Uterus (tissue), 4 donors: ENCODE measurements at places on chromosomes 1 and 21. TPM values are rescaled to one million over a fixed set of nuclear protein-coding genes. Genes with fewer than 3 reads are reported as not detected.
A peak's percentile ranks its signal among the peaks of the same experiment; 100 is the strongest.

- DNase-seq: no peak
Observed at GRCh38 chr1:69982992-69983391, 222.4 kb downstream of the LRRC40 start.

GRCh38 chr1:107590900-107591622 lies 373.9 kb downstream of the VAV3 start:
- no peak for DNase-seq

GRCh38 chr21:15755125-15755524 lies 25.3 kb downstream of the USP25 start:
- no peak for DNase-seq

GRCh38 chr1:162922201-162922600 lies 61.2 kb upstream of the CCDC190 start:
- DNase-seq: no peak

- DNase-seq: no peak
Observed at GRCh38 chr1:31193729-31194128, 46.0 kb downstream of the NKAIN1 start.

GRCh38 chr21:21955204-21955603 lies 957.0 kb downstream of the NCAM2 start:
- no peak for DNase-seq

DNA sequence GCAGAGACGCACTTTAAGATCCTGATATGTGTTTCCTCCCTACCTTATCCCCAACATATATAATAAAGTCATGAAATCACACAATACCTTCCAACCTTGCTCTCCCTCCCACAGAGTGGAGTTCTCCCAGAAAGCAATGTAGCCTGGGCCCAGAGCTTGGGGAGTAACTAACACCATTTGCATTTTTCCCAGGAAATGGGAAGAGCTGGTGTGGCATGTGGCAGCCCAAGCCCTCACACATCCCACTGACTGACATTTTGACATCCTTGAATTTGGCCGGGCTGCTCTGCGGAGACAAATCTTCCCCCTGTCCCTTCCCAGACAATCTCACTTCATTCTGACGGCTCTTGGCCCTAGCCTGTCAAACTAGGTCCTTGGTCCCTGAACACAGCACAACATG lies 37.0 kb upstream of the ATP2B4 start:
- no peak for DNase-seq

- no peak for DNase-seq
Observed at GRCh38 chr1:164058198-164058597, 500.8 kb upstream of the PBX1 start.

Gene LRRC8C
- 23.8 TPM for total RNA-seq

DNA sequence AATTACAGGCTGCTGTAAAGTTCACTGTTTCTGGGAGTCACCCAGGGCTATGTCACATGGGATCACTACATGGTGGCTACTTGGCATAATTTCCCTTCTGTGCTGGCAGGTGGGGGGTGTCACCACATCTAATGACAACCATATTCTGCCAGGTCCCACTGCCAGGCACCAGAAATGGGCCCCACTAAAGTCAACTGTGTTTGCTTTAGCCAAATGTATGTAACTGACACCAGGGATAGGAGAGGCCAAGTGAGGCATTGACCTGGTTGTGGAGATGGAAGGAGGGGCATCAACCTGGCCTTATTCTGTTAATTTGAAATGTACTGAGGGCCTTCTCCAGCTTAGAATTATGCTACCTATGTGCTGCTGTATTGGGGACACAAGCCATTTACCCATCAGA lies 370.6 kb upstream of the PROX1 start:
- no peak for DNase-seq

DNA sequence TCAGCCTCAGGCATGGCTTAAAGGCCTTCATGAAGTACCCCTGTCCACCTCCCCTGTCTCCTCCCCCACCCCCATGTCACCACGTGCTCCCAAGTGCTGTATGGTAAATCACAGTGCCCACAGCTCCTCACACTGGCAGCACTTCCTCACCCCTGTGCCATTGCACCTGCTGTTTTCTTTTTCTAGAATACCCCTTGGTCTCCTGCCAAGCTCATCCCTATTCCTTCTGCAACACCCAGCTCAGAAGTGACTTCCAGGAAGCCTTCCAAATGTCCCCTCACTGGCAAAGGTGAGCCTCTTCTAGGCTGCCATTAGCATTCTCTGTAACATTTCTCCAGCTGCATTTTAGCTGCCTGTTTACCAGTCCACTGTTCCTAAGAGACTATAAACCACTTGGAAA lies 9.4 kb downstream of the AKNAD1 start:
- DNase-seq: no peak

- DNase-seq: no peak
Observed at GRCh38 chr1:85452948-85453347, 12.0 kb downstream of the DDAH1 start.

DNA sequence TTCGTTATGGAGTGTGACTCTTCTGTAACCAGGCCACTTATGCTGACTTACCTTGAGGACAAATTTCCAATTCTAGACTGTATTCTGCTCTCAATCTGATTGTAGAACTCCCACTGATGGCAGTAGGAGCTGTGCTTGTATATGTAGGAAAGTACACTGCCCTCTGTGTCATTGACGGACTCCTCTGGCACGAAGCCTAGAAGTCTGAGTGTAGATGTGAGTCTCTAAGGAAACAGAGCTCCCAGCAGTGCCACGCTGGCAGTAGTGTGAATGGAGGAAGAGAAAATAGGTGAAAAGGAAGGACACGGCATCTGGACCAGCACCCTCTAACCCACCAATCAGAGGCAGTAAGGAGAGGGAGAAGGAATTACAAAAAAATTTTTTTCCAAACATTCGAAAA lies 130.4 kb upstream of the ADGRL2 start:
- peak; percentile 42 for DNase-seq

- DNase-seq: no peak
Observed at GRCh38 chr1:219542828-219543518, 69.9 kb downstream of the ZC3H11B start.

- peak; percentile 97 for DNase-seq
Observed at GRCh38 chr1:114581335-114582287, at the start of gene BCAS2. TSS of gene BCAS2 (minus strand) at chr1:114581615. CDS start at chr1:114581591, 24 bp downstream.

DNA sequence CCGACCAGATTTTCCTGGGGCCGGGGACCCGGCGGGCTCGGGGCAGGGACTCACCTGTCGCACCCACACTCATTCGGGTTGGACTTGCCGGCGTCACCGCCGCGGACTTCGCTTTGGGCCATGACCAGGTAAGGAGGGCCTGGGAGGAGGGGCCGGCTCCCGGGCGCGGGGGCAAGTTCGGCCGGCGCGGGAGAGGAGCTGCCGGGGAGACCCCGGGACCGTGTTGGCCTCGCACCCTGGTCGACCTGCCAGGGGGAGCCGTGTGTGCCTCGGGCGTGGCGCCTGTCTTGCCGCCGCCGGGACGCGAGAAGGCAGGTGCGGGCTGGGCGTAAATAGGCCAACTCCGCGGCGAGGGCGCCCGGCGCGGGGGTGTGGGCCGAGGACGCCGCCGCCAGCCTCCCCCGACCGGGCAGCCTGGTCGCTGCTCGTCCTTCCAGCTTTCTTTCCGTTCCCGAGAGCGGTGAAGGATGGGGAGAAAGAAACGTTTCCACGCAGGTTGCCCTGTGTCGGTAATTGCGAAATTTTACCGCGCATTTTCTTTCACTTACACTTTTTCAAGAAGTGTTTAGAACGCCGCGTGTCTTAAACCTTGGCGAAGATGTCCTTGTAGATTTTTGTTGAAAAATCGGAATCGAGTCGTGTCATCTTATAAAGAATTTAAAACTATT lies 558 bp downstream of the USP1 start:
- no peak for DNase-seq

Gene SPRR2F
- total RNA-seq: not detected

DNA sequence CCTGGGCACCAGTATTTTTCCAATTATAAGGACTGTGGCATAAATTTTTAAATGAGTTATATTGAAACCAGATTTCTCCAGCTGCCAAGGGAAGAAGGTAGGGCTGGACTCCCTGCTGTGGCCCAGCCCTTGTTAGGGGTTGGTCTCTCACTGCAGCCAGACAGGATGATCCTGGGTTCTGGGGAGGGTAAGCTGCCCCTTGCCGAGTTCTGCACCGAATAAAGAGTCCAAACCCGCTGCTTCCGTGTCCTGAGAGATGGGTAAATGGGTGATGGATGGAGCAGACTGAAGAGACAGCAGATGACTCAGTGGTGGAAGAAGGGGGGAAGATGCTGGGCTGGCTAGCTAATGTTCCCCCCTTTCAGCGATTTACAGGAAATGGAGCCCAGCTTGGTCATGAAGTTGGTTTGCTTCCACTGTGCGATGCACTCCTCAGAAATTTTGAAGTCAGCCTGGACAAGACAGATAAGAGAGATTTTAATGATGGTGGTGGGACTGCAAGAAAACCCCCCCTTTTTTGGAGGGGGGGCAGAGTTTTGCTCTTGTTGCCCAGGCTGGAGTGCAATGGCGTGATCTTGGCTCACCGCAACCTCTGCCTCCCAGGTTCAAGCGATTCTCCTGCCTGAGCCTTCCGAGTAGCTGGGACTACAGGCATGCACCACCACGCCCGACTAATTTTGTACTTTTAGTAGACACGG lies 41.4 kb downstream of the YARS1 start:
- DNase-seq: no peak

DNA sequence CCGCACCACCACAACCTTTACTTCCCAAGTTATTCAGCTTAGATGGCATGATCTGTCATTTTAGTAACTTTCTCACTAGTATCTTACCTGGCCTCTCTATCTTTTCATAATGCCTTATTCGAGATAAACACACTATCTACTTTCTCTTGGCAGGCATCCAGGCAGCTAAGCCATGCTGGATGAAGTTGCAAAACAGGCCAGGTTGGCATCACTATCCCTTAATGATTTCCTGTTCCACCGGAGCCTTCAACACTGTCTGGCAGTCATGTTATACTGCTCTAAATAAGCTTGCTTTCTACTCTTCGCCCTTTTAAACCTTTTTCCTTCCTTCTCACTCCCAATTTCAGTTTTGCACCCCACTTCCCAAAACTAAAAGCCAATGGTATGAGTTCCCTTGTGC lies 12.0 kb upstream of the KCNH1 start:
- no peak for DNase-seq

Gene KRTAP11-1
- not detected for total RNA-seq

Gene LIN28A
- total RNA-seq: 0.14 TPM

DNA sequence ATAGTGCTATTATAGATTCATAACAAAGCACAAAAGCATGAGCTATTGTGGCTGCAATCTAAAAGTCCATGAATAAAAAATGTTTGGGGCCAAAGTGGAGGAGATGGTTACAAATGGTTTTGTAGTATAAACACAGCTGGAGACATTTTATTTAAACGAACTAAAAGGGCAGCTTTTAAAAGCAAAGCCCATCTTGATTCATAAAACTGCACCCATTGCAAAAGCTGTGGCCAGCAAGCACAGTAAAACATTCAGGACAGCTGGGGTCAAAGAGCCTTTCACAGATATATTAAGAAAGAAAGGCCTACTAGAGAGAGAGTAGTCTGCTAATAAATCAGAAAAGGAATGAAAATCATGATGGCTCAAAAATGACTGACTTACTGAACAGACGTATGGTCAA lies 520.8 kb downstream of the NUF2 start:
- no peak for DNase-seq

DNA sequence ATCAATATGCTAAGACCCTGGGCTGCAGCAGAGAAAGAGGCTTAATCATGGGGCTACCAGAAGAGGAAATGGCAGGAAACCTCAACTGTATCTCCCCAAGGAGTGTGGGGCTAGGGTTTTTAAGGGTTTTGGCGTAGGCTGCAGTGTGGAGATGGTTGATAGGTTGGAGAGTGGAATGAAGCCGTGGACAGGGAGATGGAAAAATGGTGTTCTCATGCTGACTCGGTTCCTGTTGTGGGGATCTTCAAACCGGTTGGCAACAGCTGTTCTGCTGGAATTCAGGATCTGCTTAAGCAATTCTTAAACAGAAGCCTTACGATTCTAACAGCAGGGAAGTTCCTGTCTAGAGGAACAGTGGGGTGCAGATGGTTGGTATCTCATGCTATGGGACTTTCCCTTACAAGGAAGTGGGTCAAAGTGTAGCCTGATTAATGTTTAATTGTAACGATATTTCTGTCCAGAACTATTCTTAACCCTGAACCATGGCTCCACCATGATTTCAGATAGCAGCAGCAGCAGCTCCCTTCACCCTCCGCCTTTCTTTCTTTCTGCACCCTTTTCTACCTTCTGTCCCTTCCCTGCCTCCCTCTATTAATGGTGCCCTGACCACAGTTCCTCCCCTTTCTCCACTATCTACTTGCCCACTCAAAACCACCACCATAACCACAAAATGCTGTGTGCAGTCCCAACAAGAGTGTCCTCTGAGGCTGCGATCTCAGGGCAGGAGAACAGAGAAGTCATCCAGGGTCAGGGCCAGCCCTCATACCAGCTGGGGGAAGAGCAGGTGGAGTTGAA lies 30.8 kb downstream of the RSPH1 start:
- no peak for DNase-seq

- DNase-seq: no peak
Observed at GRCh38 chr1:201259476-201260235, 23.6 kb upstream of the PKP1 start.

Gene RGS4
- total RNA-seq: 0.26 TPM

DNA sequence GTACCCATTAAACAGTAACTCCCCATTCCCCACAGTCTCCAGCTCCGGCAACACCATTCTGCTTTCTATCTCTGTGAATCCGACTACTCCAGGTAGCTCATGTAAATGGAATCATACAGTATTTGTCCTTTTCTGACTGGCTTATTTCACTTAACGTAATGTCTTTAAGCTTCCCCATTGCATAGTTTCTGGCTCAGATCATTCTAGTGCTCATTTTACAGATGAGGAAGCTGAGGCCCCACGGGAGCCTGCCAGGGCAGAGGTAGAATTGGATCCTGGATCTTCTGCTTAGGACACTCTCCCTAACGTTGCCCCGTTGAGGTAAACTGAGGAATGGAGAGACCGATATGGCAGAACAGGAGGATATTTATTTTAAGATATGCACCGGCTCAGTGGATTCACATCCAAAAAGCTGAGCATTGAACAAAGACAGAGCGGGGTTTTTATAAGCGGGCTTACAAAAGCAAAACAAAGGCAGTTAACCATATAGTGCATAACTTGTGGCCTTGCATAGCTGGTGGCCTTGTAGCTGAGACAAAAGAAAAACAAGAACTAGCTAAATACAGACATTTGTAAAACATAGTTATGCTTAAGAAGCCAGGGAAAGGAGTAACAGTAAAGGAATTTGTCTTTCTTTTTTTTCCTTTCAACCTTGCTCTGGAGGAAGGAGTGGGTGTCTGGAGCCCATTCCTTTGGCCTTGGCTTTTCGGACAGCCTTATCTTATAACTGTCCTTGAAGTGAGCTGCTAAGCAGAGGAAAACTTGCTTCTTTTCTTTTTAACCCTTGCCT lies 15.3 kb upstream of the KLHDC8A start:
- no peak for DNase-seq
